ENCODE measurements at places on chromosomes 3 and 15. TPM values are rescaled to one million over a fixed set of nuclear protein-coding genes. Genes with fewer than 3 reads are reported as not detected.

- no peak overlapping the region for H3K4me3 ChIP-seq
- H3K27ac ChIP-seq = no peak overlapping the region
- no peaks in the 10 kb centered on the region for H3K4me1 ChIP-seq
- H3K27me3 ChIP-seq = no peaks in the 10 kb centered on the region
These were observed 27.9 kb downstream of the ALDH1L1 start for GRCh38 chr3:126152458-126152857.

GRCh38 chr3:146106986-146107385 is 54.0 kb downstream of the PLOD2 start:
- H3K4me1 ChIP-seq = peaks cover 10% of the 10 kb centered on the region
- H3K4me3 ChIP-seq = no peak overlapping the region
- no peak overlapping the region for H3K27ac ChIP-seq
- H3K36me3 ChIP-seq = no peaks in the 10 kb centered on the region
- DNase-seq = no peak

DNA sequence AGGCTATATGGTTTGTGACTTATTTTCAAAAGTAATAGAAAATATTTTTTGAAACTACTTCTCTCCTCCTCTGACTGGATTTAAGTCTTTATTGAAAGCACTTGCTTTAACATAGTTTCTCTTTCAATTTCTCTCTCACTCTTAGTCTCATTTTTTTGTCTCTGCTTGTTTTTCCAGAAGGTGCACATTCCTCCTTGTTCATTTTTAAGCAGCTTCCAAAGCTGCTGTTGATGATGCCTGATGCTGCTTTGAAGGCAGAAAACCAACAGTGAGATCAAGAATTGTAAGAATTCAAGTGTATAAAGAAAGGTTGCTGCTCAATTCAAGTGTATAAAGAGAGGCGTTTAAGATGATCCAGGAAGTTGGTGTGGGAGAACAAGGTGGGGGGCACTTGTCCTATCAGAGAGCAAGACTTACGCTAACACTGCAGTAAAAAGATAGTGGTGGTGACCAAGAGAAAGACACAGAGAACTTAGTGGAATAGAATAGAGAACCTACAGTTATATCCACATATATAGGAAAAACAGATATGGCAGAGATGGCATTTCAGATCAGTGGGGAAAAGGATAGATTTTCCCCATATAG is 12.1 kb downstream of the NR2C2 start:
- H3K27me3 ChIP-seq = no peaks in the 10 kb centered on the region
- H3K36me3 ChIP-seq = no peaks in the 10 kb centered on the region
- H3K4me1 ChIP-seq = peaks cover 10% of the 10 kb centered on the region

DNA sequence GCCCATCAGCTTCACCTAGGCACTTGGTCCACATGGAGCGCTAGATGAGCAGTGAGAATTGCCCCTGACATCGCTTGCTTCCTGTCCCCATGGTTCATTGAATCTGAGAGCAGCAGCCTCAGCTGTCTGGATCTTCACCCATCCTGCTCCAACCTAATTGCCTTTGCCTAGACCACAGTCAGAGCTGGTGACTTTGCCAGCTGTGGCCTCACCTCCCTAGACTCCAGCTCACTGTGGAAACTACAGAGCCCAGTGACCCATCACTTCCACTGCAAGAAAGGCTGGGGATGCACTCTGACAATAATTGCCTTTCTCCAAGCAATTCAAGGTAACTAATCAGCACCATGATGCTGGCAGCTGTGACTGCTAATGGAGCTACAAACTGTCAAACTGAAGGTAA is 30.6 kb upstream of the SLC6A1 start:
- no peak for DNase-seq
- no peak overlapping the region for H3K4me3 ChIP-seq
- no peaks in the 10 kb centered on the region for H3K4me1 ChIP-seq

GRCh38 chr15:101250873-101251829 is 697 bp downstream of the CHSY1 start:
- DNase-seq = peak; percentile 68
- H3K27ac ChIP-seq = peak overlapping the region; percentile 86
- H3K27me3 ChIP-seq = no peaks in the 10 kb centered on the region
- peak overlapping the region; percentile 94 for H3K4me3 ChIP-seq
- H3K36me3 ChIP-seq = peaks cover 4% of the 10 kb centered on the region

DNA sequence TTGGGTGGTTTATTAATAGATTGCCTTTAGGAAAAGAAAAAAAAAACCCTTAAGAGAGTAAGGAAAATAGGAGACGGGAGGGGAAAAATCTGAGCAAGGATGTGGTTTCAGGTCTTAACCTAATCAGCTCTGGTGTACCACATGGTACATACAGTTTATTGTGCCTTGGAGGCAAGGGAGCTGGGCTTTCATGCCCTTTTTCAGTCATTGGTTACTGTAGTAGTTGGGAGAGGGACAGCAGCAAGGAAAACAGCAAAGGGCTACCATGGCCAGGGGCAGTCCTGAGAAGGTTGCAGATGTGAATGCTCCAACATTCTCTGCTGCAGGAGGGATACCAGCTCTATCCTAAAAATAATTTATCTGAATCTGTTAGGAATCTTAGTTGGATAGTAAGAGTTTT is 5.9 kb downstream of the CMC1 start:
- no peaks in the 10 kb centered on the region for H3K36me3 ChIP-seq
- no peak overlapping the region for H3K27ac ChIP-seq
- no peak for DNase-seq
- no peaks in the 10 kb centered on the region for H3K4me1 ChIP-seq

- H3K4me3 ChIP-seq = no peak overlapping the region
- no peaks in the 10 kb centered on the region for H3K36me3 ChIP-seq
- H3K27ac ChIP-seq = no peak overlapping the region
- no peaks in the 10 kb centered on the region for H3K4me1 ChIP-seq
These were observed 99.1 kb downstream of the UBE2E2 start for GRCh38 chr3:23302271-23302670.

DNA sequence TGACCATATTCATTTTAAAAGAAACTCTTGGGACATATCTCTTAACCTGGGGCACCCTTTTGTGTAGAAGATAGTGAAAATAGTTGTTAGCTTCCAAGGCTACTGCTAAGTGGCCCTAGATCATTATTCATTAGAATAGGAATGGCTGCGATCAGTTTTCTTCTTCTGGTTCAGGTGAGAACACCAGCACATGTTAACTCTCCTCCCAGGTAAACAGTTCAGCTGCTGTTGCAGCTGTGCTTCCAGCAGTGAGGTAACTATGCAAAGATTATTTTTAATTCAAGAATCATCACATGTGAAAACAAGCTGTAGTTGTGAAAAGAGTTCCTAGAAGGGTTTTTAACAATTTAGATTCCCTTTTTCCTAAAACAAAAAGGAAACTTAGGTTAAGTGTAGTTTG is 43.3 kb downstream of the ZPLD1 start:
- H3K4me1 ChIP-seq = peaks cover 6% of the 10 kb centered on the region
- H3K36me3 ChIP-seq = no peaks in the 10 kb centered on the region
- peak overlapping the region; percentile 8 for H3K27ac ChIP-seq
- H3K27me3 ChIP-seq = no peaks in the 10 kb centered on the region
- H3K4me3 ChIP-seq = no peak overlapping the region

DNA sequence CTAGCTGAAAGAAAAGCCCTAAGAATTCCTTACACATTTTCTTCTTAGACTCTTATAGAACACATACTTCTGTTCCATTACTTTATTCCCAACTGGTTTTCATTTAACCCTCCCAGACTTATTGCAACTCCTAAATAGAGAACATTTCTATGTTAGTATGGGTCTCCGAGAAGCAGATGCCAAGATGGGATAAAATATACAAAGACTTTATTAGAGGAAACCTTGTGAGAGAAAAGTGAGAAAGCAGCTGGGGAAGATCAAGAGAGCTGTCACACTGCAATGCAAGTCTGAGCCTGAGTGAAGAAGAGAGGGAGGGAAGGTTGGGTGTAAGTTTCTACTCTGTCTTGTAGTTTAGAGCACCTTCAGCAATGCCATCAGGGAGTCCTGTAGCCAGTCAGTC is 979.3 kb downstream of the IGSF11 start:
- H3K36me3 ChIP-seq = no peaks in the 10 kb centered on the region
- no peaks in the 10 kb centered on the region for H3K27me3 ChIP-seq
- no peak overlapping the region for H3K4me3 ChIP-seq
- H3K4me1 ChIP-seq = no peaks in the 10 kb centered on the region
- H3K27ac ChIP-seq = no peak overlapping the region

DNA sequence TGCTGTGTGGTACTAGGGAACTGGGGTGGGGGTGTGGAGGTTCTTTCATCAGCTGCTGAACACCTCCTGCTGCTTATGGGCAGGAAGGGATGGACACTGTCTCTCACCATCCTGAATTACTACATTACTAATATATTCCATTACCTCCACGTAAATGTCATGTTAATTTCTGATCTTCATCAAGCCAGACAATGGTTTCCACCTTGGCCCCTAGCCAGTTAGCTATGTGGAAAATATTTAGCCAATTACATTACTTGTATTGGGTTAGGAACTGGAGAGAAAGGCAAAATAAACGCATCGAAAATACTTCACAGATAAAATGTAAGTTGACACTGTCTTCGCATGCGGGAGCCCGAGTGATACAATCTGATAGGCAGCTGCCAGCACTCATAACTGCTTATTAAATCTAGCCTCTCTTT is 95.1 kb downstream of the FOXP1 start:
- no peak for DNase-seq
- H3K4me3 ChIP-seq = no peak overlapping the region
- H3K27me3 ChIP-seq = no peaks in the 10 kb centered on the region
- H3K27ac ChIP-seq = no peak overlapping the region
- peaks cover 7% of the 10 kb centered on the region for H3K36me3 ChIP-seq
- H3K4me1 ChIP-seq = no peaks in the 10 kb centered on the region

DNA sequence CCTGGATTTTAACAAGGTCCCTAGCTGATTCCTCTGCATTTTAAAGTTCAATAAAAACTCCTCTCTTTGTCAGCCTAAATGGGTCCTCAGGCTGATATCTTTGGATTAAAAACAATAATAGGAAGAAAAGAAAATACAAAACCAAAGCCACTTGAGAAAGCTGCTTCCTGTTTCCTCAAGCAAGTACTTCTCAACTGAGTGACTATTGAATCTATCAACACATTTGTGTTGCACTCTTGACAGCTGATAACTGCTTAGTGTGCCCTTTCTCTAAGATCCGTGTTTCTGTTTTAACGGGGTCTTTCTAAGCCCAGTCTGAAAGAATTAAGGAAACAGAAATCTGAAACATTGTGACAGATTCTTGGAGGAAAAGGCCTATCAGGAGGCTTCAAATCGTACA is 410.7 kb downstream of the GRM7 start:
- no peak overlapping the region for H3K4me3 ChIP-seq
- no peaks in the 10 kb centered on the region for H3K27me3 ChIP-seq
- H3K4me1 ChIP-seq = no peaks in the 10 kb centered on the region
- H3K27ac ChIP-seq = no peak overlapping the region

- H3K27me3 ChIP-seq = peaks cover 4% of the 10 kb centered on the region
- H3K27ac ChIP-seq = no peak overlapping the region
- no peaks in the 10 kb centered on the region for H3K36me3 ChIP-seq
- H3K4me3 ChIP-seq = no peak overlapping the region
- peak; percentile 29 for DNase-seq
These were observed 40.9 kb upstream of the CCR2 start for GRCh38 chr3:46312991-46313390.

GRCh38 chr15:34065941-34066340 is 26.9 kb upstream of the AVEN start:
- no peaks in the 10 kb centered on the region for H3K36me3 ChIP-seq
- DNase-seq = no peak

DNA sequence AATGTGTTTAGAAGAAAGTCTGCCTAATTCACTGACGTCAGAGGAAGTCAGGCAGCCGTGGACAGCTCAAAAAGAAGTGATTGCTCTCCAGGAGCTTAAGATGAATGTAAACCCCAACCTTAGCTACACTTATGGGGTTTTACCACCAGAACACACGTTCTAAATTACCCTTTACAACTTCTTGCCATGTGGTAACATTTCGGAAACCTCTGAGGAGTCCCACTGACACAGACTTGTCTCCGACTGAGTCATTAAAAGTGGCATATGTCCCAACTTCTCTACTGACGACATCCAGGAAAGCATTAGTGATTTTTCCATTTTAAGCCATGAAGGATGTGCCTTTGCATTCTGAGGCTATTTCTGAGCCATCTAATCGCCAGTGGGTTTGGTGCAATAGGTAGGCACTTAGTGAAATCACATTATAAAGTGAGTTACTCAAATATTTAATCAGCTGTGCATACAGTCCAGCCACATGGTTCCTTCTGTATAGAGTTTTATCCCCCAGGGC is 32.4 kb downstream of the C2CD4A start:
- no peak overlapping the region for H3K27ac ChIP-seq
- no peak overlapping the region for H3K4me3 ChIP-seq
- no peaks in the 10 kb centered on the region for H3K27me3 ChIP-seq
- H3K4me1 ChIP-seq = no peaks in the 10 kb centered on the region
- DNase-seq = no peak
- H3K36me3 ChIP-seq = no peaks in the 10 kb centered on the region

DNA sequence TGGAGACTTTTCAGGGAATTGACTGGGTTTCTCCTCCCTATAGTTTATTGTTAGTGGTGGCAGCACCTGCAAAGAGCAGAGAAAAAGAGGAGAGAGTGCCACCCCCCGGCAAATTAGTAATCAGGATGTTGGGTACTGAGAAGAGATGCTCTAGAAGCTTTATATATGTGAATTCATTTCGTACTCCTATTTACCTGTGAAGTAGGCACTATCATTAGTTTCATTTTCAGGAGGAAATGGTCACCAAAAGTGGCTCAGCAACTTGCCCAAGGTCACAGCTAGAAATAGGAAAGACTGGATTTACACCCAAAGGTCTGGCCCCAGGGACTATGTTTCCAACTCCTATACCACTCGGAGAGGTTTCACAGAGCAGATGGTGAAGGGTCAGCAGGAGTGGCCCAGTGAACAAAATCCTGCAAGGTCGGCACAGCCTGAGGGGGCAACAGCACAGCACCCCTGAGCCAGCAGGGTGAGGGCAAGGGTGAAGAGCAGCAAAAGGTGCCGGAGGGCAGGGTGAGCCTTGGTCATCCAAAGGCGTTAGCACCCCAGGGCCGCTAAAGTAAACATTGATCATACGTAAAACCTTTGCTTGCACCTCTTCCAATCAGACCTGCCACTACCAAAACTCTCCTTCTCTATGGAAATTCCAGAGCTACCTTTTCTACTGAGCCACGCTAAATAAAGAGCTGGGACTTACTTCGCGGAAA is 23.6 kb downstream of the VGLL4 start:
- H3K27me3 ChIP-seq = no peaks in the 10 kb centered on the region
- H3K36me3 ChIP-seq = no peaks in the 10 kb centered on the region
- H3K27ac ChIP-seq = no peak overlapping the region
- peak; percentile 37 for DNase-seq
- no peak overlapping the region for H3K4me3 ChIP-seq
- H3K4me1 ChIP-seq = peaks cover 42% of the 10 kb centered on the region

DNA sequence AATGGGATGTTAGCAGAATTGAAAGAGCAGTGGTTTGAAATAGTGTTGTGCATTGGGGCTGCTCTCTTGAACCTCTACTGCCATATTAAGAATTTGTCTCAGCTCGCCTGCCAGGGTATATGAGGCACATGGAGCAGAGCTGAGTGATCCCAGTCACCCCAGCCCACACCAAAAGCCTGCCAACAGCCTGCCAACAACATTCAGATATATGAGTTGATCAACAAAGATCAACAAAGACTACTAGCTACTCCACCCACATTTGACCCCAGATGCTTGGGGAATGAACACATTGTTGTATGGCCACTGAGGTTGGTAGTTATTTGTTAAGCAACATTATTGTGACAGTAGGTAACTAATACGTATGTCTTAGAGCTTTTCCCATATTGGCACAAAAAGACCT is 570.9 kb upstream of the IL12A start:
- no peak overlapping the region for H3K27ac ChIP-seq
- no peaks in the 10 kb centered on the region for H3K4me1 ChIP-seq
- no peak for DNase-seq
- H3K36me3 ChIP-seq = no peaks in the 10 kb centered on the region
- no peaks in the 10 kb centered on the region for H3K27me3 ChIP-seq

SCG3 gene
- polyA plus RNA-seq = 4.2 TPM

ECT2 gene
- 16.8 TPM for polyA plus RNA-seq

MKRN3 gene
- polyA plus RNA-seq = 0.38 TPM

ALDH1L1 gene
- 0.27 TPM for polyA plus RNA-seq
